ENCODE measurements at places on chromosomes 16 and 17. TPM values are rescaled to one million over a fixed set of nuclear protein-coding genes. Genes with fewer than 3 reads are reported as not detected.

The MTSS2 gene
- 16.7 TPM for total RNA-seq

DNA sequence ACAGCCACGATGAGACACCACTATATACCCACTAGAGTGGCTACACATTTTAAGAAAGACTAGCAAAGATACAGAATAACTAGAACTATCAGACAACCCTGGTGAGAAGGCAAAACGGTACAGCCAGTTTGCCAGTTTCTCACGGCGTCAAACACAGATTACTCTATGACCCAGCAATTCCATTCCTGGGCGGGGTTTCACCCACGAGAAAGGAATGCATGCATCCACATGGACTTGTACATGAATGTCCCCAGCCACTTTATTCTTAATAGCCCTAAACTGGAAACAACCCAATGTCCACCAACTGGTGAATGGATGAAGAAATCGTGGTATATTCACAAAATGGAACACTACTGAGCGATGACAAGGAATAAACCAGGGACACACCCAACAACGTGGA, 74.5 kb downstream of the MYH10 start:
- H3K27ac ChIP-seq = no peak overlapping the region
- no peaks in the 10 kb centered on the region for H3K4me1 ChIP-seq
- DNase-seq = no peak

GRCh38 chr17:43372273-43372911, 26.4 kb upstream of the ARL4D start:
- H3K36me3 ChIP-seq = no peaks in the 10 kb centered on the region
- peaks cover 8% of the 10 kb centered on the region for H3K4me1 ChIP-seq
- no peak overlapping the region for H3K27ac ChIP-seq
- no peak for DNase-seq
- no peak overlapping the region for H3K4me3 ChIP-seq

The C17orf67 gene
- total RNA-seq = 9.1 TPM

- peaks cover 17% of the 10 kb centered on the region for H3K4me1 ChIP-seq
- H3K27ac ChIP-seq = no peak overlapping the region
- H3K4me3 ChIP-seq = no peak overlapping the region
- H3K27me3 ChIP-seq = no peaks in the 10 kb centered on the region
Measured at GRCh38 chr16:30764086-30764485, 2.0 kb downstream of the RNF40 start.

Data from naive thymus-derived CD4-positive, alpha-beta T cell (primary cell).